ENCODE measurements at places on chromosomes 1 and 21.

GRCh38 chr1:56453016-56453415 lies 126.3 kb downstream of the PLPP3 start:
- peak; percentile 49 for DNase-seq

- no peak for DNase-seq
These were observed 255.0 kb upstream of the SNX7 start for GRCh38 chr1:98406352-98407088.

GRCh38 chr1:3420218-3420951 lies 34.1 kb upstream of the ARHGEF16 start:
- DNase-seq = no peak

- no peak for DNase-seq
These were observed 479 bp downstream of the SELENOF start for GRCh38 chr1:86913399-86913895.

DNA sequence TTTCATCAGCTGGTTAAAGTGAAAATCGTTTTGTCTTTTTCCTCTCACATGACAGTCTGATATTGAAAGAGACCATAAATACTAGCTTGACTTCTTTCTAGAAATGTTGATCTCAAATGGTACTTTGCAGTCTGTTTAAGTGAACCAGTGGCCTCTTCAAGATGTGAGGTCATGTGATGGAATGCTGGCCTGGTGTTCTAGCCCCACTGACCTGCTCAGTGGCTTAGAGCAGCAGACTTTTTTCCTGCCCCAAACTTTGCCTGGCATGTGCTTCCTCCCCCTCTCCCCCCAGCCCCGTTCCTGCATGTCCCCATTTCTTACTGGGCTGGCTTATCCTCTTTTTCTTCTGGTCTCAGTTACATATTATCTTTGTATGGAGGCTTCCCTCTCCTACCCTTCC lies 34.3 kb downstream of the ZYG11A start:
- DNase-seq = no peak

GRCh38 chr1:54120698-54121481 lies 31.9 kb downstream of the CDCP2 start:
- no peak for DNase-seq

DNA sequence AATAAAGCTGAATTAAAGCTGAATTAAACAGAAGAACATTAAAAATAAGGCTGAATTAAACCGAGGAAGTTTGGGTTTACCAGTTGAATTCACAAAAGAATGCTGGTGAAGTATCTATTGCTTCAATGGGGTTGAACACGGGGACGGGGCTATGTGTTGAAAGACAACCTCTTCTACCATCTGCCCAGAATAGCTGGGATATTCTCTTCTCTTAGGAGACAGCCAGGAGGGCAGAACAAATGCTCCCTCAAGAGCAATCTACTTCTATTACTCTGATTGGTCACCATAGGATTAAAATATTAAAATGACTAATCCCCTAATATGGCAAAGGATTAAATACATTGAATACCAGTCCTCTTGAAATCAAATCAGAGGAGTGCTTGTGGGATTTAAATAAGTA lies 68.4 kb downstream of the LPGAT1 start:
- DNase-seq = no peak

DNA sequence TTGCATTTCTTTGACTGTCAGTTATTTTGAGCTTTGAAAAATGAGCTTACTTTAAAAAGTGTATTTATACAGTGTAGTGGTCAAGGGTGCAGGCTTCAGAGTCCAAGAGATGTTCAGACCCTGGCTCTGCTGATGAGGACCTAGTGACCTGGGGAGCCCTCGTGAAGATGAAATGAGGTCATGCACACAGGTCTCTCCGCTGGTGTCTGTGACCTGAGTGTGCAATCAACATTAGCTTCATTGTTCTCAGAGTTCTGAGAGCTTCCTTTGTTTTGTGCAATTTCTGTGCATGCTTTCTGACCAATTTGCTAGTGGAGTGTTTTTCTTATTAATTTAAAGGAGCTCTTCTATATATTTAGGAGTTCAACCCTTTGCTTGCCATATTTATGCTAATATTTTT lies 71.3 kb downstream of the RIPK4 start:
- DNase-seq = no peak

DNA sequence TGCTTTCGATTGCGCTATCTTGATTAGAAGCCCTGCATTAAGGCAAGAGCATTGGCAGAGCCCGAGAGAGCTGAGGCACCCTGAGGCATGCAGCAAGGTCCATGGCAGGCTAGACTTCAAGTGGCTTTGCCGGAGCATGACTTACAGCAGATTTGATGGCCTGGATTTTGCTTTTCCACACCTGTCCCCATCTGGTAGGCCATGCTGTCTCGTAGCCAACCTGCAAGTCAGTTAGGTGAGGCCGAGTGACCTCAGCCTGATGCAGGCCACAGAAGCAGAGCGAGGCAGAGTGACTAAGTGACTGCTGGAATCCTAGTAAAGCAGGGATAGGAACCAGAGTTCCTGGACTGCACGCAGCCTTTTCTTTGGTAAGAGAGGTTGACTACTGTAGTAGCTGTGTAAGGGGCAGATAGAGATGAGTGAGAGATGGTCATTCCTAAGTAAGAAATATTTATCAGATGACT lies 148.9 kb downstream of the PBX1 start:
- DNase-seq = no peak

GRCh38 chr1:161069241-161069640 lies 450 bp downstream of the ARHGAP30 start:
- no peak for DNase-seq

DNA sequence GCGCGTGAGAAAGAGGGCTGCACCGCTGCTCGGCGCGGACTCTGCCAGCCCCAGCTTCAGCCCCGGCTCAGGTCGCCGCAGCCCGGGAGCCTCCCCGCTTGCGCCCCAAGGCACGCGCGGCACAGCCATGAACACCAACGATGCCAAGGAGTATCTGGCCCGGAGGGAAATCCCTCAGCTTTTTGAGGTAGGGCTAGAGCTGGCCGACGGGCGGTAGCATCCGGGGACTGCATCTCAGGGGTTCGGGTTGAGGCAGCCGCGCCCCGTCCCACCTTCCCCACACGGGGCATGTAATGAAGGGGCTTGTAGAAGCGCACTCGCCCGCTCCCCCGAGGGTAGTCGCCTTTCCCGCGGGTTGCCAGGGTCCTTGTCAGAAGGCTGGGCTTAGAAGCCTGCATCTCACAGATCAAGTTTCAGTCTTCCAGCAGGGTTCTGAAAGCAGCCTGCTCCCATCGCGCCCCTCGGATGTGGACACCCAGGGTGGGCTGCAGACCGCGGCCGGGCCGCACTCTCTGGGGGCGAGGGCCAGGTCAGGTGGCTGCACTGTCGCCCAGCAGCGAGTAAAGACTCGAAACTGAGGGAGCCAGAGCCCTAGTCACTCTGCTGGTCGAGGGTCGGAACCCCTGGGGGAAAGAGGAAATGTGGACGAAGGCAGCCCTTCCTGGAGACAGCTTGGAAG lies 507 bp downstream of the AK5 start:
- peak; percentile 48 for DNase-seq

- peak; percentile 41 for DNase-seq
These were observed 28.3 kb upstream of the A3GALT2 start for GRCh38 chr1:33349081-33349759.

- DNase-seq = no peak
These were observed 44.0 kb downstream of the ATF3 start for GRCh38 chr1:212652609-212653008.

DNA sequence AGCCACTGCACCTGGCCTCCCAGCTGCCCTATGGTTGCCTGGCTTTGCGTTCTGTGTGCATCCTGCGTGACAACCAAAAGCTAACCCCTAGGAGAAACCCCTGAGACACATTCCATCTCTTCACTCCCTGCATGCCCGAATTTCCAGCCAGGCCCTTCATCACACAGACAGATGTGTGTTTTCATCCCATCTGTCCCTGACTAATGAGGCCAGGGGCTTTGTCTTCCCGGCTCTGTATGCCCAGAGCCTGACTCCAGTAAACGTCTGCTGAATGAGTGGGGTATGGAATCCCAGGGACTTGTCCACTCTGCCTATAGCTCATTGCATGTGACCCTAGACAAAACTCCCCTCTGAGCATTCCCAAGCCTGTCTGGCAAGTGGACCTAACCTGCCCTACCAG lies 9.6 kb downstream of the ESPN start:
- DNase-seq = no peak

GRCh38 chr1:238438311-238439270 lies 547.9 kb upstream of the ZP4 start:
- DNase-seq = no peak

GRCh38 chr1:236836157-236836556 lies 41.1 kb downstream of the MTR start:
- DNase-seq = no peak

DNA sequence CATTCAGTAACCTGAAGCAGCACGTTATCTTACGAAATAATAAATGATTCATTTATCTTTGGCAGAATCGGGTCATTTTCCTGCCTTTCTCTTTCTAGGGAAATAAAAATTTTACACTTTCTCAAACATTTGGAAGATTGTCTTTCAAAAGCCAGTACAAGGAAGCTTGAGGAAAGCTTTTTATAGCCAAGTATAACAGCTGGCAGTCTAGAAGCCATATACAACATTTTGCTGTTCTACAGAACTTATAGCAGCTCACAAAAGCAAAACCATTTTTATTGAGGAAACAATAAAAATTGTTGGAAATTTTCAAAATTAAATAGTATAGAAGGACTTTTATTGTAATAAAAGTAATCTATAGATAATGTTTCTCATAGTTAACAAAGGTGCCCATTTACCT lies 448.6 kb downstream of the SMYD3 start:
- DNase-seq = no peak

DNA sequence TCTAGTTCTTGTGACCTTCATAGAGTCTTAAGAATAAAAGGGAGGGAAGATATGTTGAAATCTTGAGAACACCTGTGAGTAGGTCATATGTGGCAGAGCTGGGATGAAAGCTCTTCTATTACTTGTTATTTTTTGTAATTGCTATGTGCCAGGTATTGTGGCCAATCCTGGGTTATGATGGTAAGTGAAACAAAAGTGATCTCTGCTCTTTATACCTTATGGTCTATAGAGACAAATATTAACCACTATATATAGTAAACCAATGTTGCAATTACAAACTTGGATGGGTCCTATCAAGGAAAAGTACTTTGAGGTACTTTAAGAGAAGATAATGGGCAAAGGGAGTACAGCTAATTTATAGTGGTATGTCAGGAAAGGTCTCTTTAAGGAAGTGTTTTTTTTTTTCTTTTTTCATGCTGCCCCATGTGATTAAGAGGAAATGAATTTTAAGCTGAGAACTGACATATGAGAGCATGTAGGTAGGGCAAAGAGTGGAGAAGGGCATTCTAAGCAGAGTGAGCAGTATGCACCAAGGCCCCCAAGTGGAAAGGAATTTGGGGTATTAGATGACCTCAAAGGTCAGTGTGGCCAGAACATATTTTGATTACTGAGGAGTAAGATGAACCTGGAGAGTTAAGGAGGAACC lies 43.3 kb downstream of the POU2F1 start:
- no peak for DNase-seq

DNA sequence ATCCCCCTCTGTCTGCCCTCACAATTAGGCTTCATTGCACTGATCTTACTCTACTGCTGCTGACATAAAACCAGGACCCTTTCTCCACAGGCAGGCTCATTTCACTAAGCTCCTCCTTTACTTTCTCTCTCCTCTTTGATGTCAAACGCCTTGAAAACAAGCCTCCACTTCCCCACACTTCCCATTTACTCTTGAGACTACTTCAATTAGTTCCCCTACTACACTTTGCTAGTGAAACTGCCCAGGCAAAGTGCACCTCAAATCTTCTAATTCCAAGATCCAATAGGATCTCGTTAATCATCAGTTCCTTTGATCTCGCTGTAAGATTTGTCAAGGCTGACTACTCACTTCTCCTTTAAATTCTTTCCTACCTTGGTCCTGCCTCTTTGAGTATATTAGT lies 5.9 kb upstream of the CDC20 start:
- DNase-seq = no peak

Measured in H9 (cell line).